Stromal cell of bone marrow (primary cell): ENCODE measurements at places on chromosomes 5 and 9.
A peak's percentile ranks its signal among the peaks of the same experiment; 100 is the strongest.

GRCh38 chr9:135001526-135001925, 83.8 kb upstream of the FCN1 start:
- DNase-seq, result no peak

GRCh38 chr5:96300976-96301375, 132.1 kb downstream of the PCSK1 start:
- no peak for DNase-seq

- no peak for DNase-seq
Observed at GRCh38 chr5:122350496-122350895, 38.5 kb downstream of the SNCAIP start.

DNA sequence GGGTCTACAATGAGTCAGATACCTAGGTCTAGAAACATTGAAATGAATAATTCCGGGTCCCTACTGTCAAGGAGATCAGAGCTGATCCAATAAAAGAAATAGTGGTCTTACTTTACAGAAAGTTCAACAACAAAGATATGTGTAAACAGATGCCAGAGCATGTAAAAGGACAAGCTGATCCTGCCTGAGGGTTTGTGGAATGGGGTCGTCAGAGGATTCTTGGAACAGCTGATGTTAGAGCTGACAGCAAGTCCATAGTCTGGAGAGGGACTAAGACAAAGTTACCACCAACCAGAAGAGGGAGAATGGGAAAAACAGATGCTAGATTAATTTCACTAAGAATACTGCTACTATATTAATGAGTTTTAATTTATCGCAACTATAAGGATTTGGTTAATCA, 71.5 kb downstream of the FREM1 start:
- DNase-seq, result no peak

DNA sequence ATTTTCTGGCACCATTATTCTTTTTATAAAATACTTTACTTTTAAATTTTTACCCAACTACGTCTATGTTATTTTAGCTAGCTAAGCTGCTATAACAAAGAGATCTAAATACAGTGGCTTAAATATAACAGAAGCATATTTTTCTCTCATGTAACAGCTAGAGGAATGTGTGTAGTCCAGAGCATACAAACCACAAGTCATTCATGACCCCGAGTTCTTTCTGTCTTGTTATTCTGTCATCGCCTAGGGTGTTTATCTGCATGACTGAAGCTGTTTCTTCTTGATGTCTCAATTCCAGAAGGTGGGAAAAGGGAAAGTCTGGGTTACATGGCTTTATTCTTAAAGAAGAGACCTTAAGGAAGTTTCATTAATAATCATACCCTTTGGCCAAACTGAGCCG, 136.9 kb upstream of the RFX3 start:
- DNase-seq, result peak; percentile 4

DNA sequence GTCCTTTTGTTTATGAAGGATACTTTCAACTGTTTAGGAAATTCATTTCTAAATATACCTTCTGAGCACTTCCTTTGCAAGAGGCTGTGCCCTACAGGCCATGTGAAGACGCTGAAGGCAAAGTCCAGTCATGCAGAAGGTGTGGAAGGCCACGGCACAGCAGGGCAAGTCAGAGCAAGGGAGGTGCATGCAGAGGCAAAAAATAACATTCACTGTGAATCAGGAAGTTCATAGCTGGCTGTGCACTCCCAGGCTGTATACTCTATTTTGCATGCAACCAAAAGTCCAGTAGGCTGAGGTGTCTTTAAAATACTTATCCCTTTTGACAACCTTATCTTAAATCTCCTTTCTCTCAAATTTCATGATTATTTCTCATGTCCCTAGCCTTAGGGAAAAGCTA, 50.3 kb downstream of the GNAQ start:
- no peak for DNase-seq

GRCh38 chr5:159215886-159216285, 6.5 kb upstream of the RNF145 start:
- DNase-seq, result no peak

DNA sequence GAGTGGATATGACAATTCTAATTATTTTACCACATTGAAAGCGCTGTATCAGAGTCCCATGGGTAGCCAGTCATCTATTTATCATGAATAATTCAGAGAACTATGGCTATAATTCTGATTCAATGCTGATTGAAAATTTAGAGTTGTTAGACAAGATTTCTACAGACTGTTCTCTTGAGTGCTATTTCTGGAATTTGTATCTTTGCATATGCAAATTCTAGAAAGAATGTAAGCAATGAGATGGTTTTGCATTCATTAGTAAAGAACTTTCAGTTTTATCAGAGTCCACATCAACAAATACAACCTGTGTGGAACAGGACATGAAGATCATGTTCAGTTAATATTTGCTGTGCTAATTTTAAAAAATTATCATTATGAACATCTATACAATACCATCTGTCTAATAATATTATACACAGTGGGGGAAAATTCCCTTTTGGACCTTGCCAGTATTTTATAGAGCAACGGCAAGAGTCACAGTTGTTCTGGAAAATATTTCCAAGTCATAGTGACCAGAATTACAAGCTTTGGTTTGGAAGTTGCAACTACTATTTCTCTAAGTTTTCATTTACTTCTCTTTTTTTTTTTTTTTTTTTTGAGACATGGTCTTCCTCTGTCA, 372.7 kb upstream of the PTGER4 start:
- DNase-seq, result no peak

- DNase-seq, result no peak
Observed at GRCh38 chr5:64814073-64814472, 45.3 kb downstream of the CWC27 start.

DNA sequence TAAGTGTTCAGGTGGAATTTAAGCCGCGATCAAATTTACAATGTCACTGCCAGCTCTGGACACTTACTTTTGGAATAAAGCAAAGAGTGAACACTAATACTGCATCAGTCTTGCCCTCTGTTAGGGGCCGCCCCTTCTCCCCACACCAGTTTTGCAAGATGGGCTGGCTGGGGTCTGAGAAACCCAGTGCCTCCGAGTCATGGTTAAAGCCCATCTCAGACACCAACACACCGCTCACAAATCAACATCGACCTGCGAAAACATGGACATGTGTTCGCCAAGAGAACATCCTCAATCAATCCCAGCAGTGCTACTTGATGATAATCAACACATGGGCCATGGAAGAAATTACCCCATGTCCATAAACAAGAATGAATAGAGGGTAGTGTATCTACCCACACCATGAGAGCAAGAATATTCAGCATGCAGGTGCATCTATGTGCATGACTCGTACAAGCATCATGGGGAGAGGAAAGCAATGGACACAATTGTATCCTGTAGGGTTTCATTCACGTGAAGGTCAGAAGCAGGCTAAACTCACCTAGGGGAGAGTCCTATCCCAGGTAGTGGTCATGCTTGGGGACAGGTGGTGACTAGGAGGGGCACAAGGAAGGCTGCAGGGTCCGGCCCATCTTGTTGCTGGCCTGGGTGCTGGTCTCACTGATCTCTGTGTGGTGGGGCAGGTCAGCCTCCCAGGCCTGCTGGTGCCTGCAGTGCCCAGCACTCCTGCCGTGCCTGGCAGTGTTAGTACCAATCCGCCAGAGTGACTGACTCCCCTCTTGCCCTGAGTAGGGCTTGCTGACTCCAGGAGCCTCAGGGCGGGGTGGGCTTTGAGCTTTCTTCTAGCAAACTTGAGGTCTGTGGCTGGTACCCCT, 5.0 kb downstream of the S1PR3 start:
- no peak for DNase-seq

DNA sequence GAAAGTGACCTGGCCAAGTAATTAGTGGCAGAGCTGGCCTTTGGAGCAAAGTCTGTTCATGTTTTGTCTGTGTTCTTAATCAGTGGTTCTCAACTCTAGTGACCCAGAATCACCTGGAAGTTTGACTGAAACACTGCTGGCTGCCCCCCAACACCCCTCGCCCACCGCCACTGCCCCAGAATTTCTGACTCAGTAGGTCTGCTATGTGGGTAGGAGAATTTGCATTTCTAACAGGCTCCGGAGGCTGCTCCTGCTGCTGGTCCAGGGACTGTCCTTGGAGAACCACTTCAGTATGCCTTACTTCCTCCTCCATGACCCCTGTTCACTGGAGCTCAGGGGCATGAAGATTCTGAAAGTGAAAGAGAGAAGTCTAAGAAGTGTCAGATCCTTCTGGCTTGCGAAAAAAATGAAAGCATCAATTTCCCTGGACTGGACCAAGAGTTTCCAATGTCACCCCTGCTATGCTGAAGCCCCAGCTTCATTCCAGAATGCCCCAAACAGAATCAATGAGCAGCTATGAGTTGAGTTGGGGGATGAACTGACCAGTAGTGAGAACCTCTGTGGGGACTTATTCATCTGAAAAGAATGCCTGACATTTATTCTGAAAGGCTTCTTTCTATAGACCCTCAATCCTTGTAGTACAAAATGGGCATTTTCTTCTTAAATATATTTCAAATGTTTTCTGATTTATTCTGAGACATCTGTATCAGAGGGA, 20.8 kb upstream of the COL15A1 start:
- no peak for DNase-seq

GRCh38 chr5:157744051-157745011, 819 bp downstream of the LSM11 start:
- DNase-seq, result no peak

DNA sequence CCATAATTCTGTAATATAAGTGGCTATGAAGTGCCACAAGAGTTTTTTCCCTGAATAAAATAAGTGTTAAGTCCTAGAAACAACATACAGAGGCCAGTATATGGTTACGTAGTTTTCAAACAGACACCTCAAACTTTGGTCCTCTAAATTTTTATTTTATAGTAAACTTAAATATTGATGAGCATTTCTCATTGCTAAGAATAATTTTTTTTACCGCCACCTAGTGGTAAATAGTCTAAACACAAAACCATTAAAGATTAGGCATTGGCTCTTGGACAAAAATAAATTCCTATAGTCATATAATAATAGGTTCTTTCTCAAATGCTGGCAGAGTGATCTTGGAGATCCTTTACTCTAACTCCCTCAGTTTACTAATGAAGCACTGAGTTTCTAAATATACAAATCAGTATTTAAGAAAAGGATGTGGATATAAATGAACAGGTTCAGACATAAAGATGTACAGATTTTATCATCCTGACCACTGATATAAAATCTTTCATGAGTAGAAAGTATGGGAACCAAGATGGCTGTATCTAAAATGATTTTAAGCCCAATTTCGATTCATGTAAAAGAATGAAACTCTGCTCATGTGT, 136.2 kb downstream of the FANCC start:
- no peak for DNase-seq

- DNase-seq, result no peak
Observed at GRCh38 chr5:59832577-59833301, 60.8 kb downstream of the PDE4D start.

DNA sequence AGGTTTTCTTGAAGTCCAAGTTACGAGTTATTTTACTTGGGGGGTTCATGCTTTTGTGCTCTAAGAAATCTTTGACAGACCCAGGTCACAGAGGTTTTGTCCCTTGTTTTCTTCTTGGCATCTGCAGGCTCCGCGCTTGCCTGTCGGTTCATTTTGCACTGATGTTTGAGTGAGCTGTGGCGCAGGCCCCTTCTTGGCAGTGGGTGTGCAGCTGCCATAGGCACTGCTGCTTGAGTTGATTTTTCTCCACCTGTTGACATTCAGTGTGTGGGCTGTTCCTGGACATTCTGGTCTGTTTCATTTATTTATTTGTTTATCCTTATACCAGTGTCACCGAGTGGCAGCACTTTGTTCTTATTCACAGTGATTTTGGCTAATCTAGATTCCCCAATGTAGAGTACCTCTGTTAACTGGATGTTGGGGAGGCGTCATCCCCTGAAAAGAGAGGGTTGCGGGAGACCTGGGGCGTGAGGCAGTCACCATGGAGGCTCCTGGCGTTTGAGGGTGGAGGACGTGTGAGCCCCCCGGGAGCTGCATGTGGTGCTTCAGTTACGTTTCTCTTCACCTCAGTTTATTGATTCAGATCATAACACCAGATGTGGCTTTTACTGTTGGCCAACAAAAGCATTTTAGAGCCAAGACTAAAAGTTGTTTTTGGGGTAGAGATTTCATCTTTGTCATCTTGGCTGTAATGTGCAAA, 121.4 kb upstream of the CACNA1B start:
- DNase-seq, result peak; percentile 1

DNA sequence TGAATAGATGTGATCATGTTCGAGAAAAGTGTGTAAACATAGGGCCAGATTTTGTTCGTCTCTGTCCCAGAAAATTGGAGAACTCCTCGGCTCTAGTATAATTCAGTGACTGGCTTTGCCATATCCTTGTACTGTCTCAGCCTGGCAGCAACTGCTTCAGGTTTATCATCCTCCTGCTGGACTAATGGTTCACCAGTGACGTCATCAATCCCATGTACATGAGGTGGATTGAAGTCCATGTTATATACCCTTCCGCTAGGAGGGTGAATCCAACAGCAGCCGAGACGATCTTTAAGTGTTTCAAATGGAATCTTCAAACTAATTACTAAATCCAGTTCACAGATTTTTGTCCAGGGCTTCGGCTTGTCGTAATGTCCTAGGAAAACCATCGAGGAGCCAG, 17.1 kb upstream of the PLPP1 start:
- DNase-seq, result no peak

GRCh38 chr5:122312591-122313406, 762 bp downstream of the SNCAIP start:
- no peak for DNase-seq
